Effector memory CD8-positive, alpha-beta T cell (primary cell): ENCODE measurements at places on chromosomes 7 and 10.

DNA sequence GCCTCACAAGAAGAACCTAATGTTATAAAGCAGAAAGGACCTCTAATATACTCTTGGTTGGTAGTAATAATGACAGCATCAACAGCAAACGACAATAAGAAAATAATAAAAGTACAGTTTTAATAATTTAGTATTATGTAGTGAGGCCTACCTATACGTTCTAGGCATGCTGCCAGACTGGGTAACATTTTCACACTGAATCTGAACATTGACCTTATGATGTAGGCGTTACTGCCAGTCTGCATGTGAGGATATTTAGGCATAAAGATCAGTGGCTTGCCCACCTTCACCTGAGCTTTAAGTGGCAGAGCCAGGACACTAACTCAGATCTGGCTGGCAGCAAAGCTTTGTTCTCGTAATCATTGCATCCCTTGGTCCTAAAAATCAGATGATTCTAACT, 2.5 kb downstream of the FGL2 start:
- DNase-seq, result no peak

GRCh38 chr10:125567529-125567928, 115.4 kb downstream of the TEX36 start:
- no peak for DNase-seq

- DNase-seq, result no peak
These were observed 19.1 kb downstream of the ATOH7 start for GRCh38 chr10:68212721-68213352.

DNA sequence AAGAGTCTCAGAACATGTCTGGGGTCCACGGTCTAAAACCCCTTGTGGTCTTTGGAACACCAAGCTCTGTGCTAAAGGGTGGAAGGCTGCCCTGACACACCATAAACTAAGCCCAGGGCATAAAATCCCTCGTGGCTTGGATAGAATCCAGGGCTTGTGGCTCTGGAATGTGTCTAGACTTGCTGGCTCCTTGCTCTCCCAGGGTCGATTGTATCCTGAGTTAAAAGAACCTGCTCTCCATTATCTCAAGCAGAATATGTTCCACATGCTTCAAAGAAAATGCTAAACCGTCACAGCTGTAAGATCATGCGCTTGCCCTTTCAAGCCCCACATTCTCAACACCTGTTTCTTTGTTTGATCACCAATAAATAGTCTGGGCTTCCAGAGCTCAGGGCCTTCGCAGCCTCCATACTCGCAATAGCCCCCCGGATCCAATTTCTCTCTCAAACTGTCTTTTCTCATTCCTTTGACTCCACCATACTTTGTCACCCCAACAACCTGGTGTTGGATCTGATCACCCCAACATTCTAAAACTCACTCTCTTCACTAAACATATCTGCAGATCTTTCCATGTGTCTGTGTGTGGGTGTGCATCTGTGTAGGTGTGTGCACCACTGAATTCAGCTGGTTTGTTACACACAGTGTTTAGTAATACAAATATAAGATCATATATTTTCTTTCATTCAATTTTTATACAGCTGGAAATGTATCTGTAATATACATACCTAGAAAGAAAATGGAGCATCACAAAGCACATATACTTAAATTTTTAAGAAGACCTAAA, 238.5 kb downstream of the ZMYND11 start:
- DNase-seq, result no peak

DNA sequence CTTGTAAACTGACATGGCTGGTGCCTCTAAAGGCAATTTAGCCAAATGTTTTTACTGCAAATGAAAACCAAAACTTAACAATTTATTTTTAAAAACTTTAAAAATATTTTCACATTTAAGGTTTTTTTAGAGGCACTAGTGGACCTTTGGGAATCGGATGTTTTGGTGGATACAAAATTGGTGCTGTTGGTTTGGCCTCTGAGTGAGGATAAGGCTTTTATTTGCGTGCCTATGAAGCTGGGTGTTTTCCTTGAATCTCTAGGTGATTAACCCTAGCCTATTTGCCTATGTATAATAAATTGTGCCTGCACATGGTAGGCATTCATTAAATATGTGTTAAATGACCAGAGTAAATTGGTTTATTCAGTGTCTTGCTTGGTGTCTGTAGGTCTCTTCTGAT, 2.9 kb upstream of the SGCE start:
- DNase-seq, result no peak

DNA sequence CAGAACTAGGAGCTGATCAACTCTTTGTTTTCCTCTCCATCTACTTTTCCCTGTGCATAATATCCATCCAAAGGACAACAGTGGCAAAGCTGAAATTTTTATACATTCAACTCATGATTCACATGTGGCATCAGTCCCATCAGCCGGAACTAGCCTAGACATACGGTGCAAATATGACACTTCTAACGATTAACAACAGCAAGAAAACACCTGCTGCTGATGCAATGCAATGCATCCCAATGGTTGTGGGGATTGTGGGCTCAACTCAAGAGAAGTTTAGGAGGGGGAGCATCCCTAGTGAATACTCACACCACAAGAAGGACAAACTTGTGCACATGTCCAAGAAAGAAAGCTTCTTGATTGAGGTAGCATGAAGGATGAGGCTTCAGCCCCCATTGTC, 20.5 kb upstream of the STK17A start:
- DNase-seq, result no peak

- DNase-seq, result no peak
These were observed 34.8 kb downstream of the CDH23 start for GRCh38 chr10:71431239-71432100.

- DNase-seq, result no peak
These were observed 122.4 kb upstream of the NPS start for GRCh38 chr10:127426746-127427145.

DNA sequence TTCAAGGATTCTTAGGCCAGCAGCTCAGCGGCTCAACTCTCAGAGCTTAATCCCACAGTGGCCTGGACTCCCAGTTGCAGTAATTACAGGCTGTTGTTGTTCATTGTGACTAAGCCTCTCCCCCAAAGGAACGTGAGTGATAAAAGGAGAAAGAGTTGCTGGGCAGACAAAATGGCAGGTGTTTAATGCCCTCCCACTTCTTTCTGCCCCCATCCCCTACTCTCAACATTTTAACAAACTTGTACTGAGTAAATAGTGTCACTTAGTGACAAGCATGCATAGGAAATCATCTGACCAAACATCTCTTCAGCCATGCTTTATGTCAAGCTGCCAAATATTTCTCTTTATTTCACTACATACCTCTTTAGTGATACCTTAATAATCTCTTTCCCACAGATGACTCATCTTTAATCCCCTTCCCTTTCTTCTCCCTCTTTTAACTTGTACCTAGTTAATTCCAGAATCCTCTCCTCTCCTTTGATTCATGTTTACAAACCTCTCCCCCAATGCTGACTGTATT, 12.4 kb upstream of the MTERF1 start:
- no peak for DNase-seq

DNA sequence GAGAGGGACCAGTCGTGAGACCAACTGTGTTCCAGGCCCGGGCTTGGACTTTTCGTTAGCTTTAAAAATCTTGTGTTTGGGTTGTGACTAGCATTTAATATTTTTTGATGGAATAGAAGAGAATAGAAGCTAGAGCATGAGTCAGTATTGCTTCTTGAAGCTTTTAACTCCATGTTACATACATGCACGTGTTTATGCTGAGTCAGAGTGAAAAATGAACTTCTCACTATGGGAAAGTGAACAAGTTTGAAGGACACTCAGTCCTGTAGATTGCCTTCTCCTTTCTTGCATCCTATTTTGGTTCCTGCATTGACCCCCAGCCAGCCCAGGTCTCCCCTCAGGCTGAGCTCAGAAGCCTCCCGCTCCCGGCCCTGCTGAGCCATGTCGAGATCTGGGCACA, 31.8 kb downstream of the GHRHR start:
- DNase-seq, result no peak

GRCh38 chr7:133846203-133846945, 280.8 kb upstream of the LRGUK start:
- DNase-seq, result no peak

DNA sequence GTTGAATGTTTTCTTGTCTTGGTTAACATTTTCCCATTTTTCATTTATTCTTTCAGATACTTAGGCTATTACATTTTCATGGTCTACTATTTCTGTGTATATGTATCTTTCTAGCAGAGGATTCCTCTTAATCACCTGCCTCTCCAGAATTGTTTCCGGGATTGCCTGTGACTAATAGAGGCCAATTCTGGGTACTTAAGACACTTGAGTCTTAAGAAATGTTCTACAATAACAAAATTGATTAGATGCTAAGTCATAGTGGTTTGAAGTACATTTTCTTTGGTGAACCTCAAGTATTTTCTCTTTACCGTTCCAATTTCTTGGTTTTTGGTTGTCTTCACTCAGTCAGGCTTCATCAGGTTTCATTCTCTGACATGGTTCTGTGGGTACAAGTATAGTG, 26.4 kb downstream of the BBS9 start:
- no peak for DNase-seq

DNA sequence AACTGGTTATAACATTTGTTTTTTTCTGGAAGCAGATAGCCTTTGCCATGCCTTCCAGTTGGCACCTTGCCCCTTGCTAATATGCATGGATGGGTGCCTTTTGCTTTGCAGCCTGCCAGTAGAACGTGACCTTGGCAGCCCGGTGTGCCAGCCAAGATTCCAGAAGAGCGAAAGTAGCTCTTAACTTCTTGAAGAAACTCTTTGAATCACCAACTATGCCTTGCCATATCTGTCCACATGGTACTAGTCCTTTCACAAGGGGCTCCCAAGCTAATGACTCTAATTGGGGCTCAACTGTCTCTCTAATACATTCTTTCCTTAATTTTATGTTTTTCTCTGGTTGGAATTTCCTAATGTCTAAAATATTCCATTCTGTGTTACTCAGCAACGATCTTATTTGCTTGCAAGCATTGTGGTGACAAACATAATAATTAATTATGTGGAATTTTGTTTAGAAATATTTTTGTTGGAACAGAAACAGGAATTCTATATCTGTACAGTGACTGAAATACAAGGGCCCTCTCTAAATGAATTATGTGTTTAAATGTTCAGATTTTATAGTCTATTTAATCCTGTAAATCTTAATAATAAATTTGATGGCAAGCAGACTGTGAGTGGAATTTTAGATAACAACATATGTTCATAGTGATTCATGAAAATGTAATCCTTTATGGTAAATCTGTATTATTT, 45.8 kb downstream of the HDAC9 start:
- no peak for DNase-seq

- no peak for DNase-seq
These were observed 138.6 kb downstream of the ADAM22 start for GRCh38 chr7:88072715-88073055.
